Thoracic aorta (tissue), 2 donors: ENCODE measurements at places on chromosomes 4 and X.

GRCh38 chr4:16914208-16914607, 15.8 kb upstream of the LDB2 start:
- no peak overlapping the region for H3K4me3 ChIP-seq
- no peak for DNase-seq

DNA sequence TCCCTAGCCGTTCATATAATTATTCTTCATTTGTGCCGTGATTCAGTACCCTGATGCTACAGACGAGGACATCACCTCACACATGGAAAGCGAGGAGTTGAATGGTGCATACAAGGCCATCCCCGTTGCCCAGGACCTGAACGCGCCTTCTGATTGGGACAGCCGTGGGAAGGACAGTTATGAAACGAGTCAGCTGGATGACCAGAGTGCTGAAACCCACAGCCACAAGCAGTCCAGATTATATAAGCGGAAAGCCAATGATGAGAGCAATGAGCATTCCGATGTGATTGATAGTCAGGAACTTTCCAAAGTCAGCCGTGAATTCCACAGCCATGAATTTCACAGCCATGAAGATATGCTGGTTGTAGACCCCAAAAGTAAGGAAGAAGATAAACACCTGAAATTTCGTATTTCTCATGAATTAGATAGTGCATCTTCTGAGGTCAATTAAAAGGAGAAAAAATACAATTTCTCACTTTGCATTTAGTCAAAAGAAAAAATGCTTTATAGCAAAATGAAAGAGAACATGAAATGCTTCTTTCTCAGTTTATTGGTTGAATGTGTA, 7.0 kb downstream of the SPP1 start:
- no peak overlapping the region for H3K27ac ChIP-seq
- no peak for DNase-seq
- H3K36me3 ChIP-seq = no peaks in the 10 kb centered on the region
- no peaks in the 10 kb centered on the region for H3K27me3 ChIP-seq
- no peaks in the 10 kb centered on the region for H3K4me1 ChIP-seq

- H3K36me3 ChIP-seq = no peaks in the 10 kb centered on the region
- H3K27me3 ChIP-seq = no peaks in the 10 kb centered on the region
- no peak for DNase-seq
- no peak overlapping the region for H3K27ac ChIP-seq
- H3K4me3 ChIP-seq = no peak overlapping the region
Measured at GRCh38 chr4:137213372-137214173, 318.7 kb downstream of the PCDH18 start.

DNA sequence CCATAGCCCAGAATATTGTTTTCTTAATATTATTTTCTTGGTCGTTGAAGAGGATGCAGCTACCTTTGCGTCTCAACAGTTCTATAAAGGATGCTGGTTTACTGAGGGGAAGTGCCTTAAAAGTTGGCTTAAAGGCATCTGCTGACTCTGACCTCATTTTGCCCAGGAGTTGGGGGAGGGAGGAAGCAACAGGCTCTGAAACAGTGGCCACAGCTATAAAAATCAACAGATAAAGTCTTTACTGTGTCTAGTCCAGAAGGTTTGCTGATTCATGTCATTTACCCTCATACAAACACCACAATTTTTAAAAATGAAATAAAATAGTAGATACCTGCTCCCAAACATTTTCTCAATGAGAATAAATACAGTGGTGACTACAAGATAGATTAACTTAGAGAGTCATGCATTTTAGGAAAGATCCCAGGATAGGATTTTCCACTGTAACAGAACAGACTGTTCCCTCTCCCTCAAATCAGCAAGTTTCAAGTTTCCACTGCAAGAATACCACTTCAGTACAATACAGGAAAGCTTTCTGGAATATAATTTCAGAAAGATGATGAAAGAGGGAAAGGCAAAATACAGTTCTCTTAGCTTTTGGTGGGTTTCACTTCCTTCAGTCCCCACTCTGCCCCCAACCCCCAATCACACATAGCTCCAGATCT, 1.9 kb downstream of the PHKA1 start:
- DNase-seq = no peak
- peak overlapping the region; percentile 76 for H3K4me3 ChIP-seq
- H3K27ac ChIP-seq = peak overlapping the region; percentile 86
- H3K36me3 ChIP-seq = no peaks in the 10 kb centered on the region
- H3K27me3 ChIP-seq = no peaks in the 10 kb centered on the region
- H3K4me1 ChIP-seq = no peaks in the 10 kb centered on the region

DNA sequence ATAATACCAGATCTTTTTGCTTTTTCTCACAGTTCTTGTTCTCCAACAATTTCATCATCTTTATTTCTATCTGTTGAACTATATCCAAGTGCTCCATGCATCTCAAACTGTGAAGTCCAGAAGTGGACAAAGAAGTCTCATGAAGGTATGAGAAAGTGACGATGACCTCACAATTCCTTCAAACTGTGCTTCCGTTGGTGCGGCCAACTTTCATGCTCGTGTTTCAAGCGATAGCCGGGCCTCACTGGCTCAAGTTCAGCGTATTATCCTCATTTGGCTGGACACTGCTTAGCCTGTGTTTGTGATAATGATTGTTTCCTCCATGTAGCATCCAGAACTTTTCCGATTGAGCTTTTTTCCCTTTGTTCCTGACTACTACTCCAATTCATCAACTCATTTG, 143.1 kb downstream of the PALLD start:
- H3K4me3 ChIP-seq = no peak overlapping the region
- H3K4me1 ChIP-seq = peaks cover 15% of the 10 kb centered on the region
- H3K36me3 ChIP-seq = no peaks in the 10 kb centered on the region
- H3K27me3 ChIP-seq = no peaks in the 10 kb centered on the region
- H3K27ac ChIP-seq = no peak overlapping the region

DNA sequence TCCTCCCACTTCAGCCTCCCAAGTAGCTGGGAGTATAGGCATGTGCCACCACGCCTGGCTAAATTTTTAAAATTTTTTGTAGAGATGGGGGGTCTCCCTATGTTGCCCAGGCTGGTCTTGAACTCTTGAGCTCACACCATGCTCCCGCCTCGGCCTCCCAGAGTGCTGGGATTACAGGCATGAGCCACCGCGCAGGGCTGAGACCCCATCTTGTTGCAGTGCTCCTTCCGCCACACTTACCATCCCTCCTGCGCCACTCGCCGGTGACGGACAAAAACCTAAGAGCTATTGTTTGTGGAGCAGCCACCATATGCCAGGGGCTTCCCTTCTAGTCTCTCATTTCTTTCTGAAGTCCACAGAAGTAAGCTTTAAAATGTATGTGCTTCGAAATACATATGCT, 34.5 kb downstream of the NSG1 start:
- no peaks in the 10 kb centered on the region for H3K27me3 ChIP-seq
- H3K4me1 ChIP-seq = no peaks in the 10 kb centered on the region
- H3K36me3 ChIP-seq = peaks cover 59% of the 10 kb centered on the region
- no peak overlapping the region for H3K4me3 ChIP-seq
- H3K27ac ChIP-seq = no peak overlapping the region
- no peak for DNase-seq

DNA sequence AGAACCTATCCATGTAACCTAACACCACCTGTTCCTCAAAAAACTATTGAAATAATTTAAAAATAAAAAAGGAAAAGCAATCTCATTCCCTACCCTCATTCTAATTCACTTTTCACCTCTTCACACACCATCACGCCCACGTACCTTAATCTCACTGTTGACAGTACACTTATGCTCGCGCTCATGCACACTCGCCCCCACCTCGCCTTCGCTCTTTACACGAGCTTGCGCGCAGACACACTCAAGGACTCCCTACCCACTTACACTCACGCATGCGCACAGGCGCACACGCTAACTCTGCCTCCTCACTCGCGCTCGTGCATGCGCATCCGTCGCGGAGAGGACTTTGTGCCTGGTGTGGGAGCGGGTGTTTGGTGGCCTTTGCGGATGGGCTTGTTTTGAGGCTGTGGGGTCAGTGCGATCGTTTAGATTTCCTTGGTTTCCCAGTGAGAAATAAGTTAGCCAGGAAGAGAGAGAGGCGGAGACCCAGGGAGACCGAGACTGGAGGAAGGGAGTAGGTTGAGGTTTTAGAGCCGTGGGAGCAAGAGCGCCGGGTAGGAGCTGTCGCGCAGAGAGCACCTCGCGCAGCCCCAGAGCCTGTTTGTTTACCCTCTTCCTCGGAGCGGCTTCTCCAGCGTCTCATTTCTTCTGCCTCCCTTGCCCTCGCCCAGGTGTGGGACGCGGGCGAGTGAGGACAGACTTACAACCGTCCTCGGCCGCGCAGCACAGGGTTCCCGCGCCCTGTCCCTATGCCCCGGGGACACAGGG, 8.1 kb upstream of the GSX2 start:
- DNase-seq = peak; percentile 42
- peak overlapping the region; percentile 88 for H3K4me3 ChIP-seq
- H3K4me1 ChIP-seq = peaks cover 18% of the 10 kb centered on the region
- peak overlapping the region; percentile 5 for H3K27ac ChIP-seq

GRCh38 chrX:43224496-43224895, 431.6 kb upstream of the MAOA start:
- no peak overlapping the region for H3K27ac ChIP-seq
- H3K27me3 ChIP-seq = no peaks in the 10 kb centered on the region
- H3K36me3 ChIP-seq = no peaks in the 10 kb centered on the region
- DNase-seq = no peak

DNA sequence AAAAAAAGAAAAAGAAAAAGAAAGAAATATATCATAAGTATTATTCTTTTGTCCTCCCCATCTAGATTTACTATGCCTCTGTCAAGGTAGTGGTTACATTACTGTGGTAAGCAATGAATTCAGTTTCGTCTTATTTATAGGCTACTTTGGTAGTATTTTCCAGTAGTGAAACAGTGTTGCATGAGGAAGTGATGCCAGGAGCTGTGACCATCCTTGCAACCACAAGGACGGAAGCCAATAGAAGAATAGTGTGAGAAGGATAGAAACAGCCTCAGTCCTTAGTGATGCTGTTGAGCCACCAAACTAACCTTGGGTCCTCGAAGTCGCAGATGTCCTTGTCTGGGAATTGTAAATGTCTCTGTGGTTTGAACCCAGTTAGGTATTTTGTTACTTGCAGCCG, 328.5 kb downstream of the PPP3CA start:
- no peak overlapping the region for H3K4me3 ChIP-seq
- H3K36me3 ChIP-seq = no peaks in the 10 kb centered on the region
- no peak for DNase-seq
- peaks cover 28% of the 10 kb centered on the region for H3K4me1 ChIP-seq

DNA sequence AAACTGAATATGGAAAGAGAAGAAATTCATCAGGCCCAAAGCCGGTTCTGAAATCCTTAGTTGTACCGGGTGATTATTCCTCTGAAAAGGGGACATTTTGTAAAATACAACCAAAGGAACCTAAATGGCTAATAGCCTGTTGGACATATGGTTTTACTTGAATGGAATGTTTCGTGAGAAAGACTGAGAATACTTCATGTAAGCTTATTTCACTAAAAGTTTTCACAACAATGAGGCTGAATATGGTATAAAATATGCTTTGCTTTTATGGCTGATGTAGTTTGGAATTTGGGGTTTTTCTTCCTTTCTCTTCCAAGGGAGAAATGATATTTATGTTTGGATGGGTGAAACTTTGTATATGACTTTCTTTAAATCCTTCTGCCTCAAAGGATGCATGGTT, 2.7 kb downstream of the GRIA3 start:
- H3K4me1 ChIP-seq = no peaks in the 10 kb centered on the region
- DNase-seq = no peak
- no peak overlapping the region for H3K27ac ChIP-seq

- H3K4me3 ChIP-seq = no peak overlapping the region
- H3K27me3 ChIP-seq = no peaks in the 10 kb centered on the region
- no peaks in the 10 kb centered on the region for H3K36me3 ChIP-seq
- no peaks in the 10 kb centered on the region for H3K4me1 ChIP-seq
Measured at GRCh38 chr4:151948351-151949016, 187.7 kb upstream of the GATB start.

GRCh38 chr4:171594293-171594692, 218.9 kb upstream of the GALNTL6 start:
- H3K27me3 ChIP-seq = no peaks in the 10 kb centered on the region
- H3K4me3 ChIP-seq = no peak overlapping the region
- H3K4me1 ChIP-seq = no peaks in the 10 kb centered on the region
- H3K27ac ChIP-seq = no peak overlapping the region

DNA sequence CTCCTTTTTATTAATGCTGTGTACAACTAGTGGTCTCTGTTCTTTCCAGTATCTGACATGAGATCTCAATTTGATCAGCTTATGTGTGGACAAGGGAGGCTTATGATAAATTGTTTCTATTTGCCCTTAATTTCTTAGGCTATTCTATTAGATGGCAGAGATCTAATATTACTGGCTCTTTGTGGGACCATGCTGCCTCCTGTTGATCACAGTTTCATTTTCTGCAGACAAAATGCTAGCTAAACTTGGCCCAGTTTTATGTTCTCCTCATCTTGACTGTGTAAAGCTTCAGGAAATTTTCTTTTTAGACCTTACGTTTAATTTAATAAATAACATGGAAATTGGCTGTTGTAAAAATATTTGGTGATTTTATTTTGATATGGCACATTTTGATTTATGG, 627.1 kb upstream of the AADAT start:
- no peak for DNase-seq
- no peaks in the 10 kb centered on the region for H3K4me1 ChIP-seq
- H3K4me3 ChIP-seq = no peak overlapping the region
- no peaks in the 10 kb centered on the region for H3K36me3 ChIP-seq
- no peaks in the 10 kb centered on the region for H3K27me3 ChIP-seq

GRCh38 chr4:123651536-123652180, 255.1 kb downstream of the SPRY1 start:
- H3K36me3 ChIP-seq = no peaks in the 10 kb centered on the region
- H3K4me3 ChIP-seq = no peak overlapping the region
- H3K27me3 ChIP-seq = no peaks in the 10 kb centered on the region

GRCh38 chrX:41705680-41706374, 17.1 kb downstream of the GPR34 start:
- H3K4me1 ChIP-seq = no peaks in the 10 kb centered on the region
- H3K27me3 ChIP-seq = no peaks in the 10 kb centered on the region
- H3K27ac ChIP-seq = no peak overlapping the region
- H3K4me3 ChIP-seq = no peak overlapping the region
- no peaks in the 10 kb centered on the region for H3K36me3 ChIP-seq

DNA sequence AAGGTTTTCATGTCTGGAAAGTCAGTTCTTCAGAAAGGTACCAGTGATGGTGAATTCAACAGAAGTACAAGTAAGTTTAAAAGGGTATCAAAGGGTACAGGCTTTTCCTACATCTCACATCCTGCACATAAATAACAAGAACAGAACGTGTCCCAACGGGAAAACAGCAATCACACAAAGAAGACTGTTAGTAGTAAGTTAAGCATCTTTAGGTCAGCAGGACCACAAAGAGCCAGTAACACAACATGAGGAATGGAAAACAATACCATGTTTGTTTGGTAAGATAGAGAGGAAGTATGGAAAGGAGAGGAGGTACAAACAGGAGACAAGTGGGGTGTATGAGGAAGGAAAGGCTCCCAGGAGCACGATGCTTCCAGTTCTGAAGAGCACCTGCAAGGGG, 43.2 kb downstream of the SAT1 start:
- no peak overlapping the region for H3K27ac ChIP-seq
- no peaks in the 10 kb centered on the region for H3K27me3 ChIP-seq
- H3K4me1 ChIP-seq = no peaks in the 10 kb centered on the region
- no peak overlapping the region for H3K4me3 ChIP-seq

GRCh38 chrX:110216027-110216426, 101.9 kb downstream of the AMMECR1 start:
- H3K36me3 ChIP-seq = no peaks in the 10 kb centered on the region
- no peak for DNase-seq
- no peaks in the 10 kb centered on the region for H3K4me1 ChIP-seq
